Activated T-helper 9 cell treated with anti-CD3 and anti-CD28 coated beads, Interleukin-2, amount 50 U/mL, for 16 hours (primary cell): ENCODE measurements at places on chromosomes 4 and X.

GRCh38 chr4:108170631-108171338 lies 2.1 kb upstream of the LEF1 start:
- no peak for DNase-seq

GRCh38 chrX:139058831-139059495 lies 347.4 kb upstream of the FGF13 start:
- DNase-seq = no peak

DNA sequence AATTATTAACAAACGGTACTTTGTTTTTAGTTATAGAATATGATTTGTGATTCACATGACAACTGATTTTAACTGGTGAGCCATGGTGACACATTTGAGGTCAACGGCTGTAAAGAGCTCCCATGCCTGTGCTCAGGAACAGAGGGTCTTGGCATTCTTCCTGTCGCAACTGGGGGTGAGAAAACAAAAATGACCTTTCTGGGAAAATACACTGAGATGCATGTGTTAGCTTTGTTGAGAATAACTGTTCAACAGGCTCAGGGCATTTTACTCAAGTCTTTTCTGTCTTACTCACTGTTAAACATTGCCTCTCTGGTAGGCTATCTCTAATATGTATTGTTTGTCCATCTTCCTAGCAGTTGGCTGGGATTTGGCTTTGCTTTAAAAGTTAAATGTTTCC lies 57.1 kb upstream of the HPGD start:
- no peak for DNase-seq

GRCh38 chr4:58602731-58603359 lies 1492.7 kb upstream of the IGFBP7 start:
- no peak for DNase-seq

- DNase-seq = no peak
These were observed 33.8 kb upstream of the FGFR3 start for GRCh38 chr4:1759170-1759817.

GRCh38 chr4:19694812-19695211 lies 556.9 kb upstream of the SLIT2 start:
- no peak for DNase-seq

- DNase-seq = no peak
These were observed 17.8 kb downstream of the PDCL2 start for GRCh38 chr4:55574252-55574651.

- DNase-seq = no peak
These were observed 70.4 kb downstream of the OR13H1 start for GRCh38 chrX:131614241-131614640.

DNA sequence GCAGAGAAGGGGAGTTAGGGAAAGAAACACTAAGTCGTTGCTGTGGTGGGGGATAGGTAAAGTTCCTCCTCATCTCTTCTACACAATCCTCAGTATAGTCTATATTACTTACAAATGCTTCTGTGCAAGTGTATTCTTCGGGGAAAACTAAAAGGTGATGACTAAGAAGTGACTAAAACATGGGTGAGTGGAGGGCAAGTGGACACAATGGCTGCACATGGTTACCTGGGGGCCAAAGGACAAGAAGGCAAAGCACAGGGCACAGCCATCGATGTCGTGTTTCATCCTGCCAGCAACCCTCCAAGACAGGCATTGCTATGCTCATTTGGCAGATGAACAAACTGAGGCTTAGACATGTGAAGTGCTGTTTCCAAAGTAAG lies 35.5 kb upstream of the CCKAR start:
- no peak for DNase-seq

GRCh38 chrX:114365065-114365834 lies 218.6 kb upstream of the HTR2C start:
- no peak for DNase-seq

DNA sequence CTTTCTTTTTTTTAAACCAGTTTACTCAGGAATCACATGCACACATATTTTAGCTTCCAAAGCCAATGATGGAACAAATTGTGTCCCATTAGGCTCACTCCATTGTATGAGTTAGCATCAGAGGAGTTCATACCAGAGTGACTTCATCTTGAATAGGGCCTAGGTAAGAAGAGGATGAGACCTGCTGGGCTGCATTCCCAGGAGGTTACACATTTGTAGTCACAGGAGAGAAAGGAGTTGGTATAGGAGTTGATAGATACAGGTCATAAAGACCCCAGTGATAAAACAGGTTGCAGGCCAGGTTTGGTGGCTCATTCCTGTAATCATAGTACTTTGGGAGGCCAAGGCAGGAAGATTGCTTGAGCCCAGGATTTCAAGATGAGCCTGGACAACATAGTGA lies 9.3 kb downstream of the PDGFRA start:
- no peak for DNase-seq

DNA sequence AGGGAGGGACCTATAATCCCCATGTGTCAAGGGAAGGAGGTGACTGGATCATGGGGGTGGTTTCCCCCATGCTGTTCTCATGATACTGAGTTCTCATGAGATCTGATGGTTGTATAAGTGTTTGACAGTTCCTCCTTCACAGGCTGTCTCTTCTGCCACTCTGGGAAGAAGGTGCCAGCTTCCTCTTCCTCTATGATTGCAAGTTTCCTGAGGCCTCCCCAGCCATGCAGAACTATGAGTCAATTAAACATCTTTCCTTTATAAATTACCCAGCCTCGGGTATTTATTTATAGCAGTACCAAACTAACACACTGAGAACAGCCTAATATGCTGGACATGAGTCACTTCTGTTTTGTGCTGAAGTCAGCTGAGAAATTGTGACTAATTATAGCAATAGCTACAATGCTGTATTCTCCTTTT lies 656.9 kb upstream of the CPEB2 start:
- DNase-seq = no peak

DNA sequence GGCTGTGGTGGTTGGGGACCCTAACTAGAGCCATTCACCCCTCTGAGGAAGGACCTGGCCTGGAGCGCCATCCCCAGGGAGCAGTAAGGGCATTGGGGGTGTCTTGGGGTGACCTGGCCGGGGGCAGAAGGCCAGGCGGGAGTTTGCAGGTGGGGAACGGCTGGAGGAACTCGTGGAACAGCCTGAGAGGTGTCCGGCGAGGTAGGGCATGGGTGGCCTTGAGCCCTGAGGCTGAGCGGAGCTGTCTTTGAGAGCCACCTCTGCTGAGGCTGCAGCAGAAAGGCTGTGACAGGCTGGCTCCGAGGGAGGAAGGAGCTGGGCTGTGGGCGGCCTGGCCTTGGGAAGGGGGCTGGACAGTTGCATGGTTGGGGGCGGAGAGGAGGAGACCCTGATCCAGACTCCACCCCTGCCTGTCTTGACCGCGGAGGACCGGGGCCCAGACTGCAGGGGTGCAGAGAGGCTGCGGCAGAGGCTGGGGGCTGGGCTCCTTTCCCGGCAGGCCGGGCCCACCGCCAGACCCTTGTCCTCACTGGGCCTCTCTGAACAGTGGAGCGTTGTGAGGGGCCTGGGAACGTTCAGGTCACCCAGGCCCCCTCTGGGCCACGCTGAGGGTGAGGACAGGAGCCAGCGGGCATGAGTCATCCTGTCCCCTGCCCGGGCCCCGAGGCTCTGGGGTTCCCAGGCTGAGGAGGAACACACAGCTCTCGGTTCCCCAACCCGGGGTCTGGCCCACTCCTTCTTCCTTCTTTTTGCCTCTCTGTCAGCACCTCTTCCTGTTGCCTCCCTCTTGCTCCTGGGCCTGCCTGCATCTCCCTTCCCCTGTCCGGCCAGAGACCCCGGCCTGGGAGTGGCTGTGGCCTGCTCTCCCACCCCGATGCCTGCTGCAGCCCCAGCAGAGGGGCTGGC lies 8.1 kb downstream of the SH3BP2 start:
- no peak for DNase-seq
